Fibroblast of skin of left biceps (primary cell): ENCODE measurements at places on chromosomes 1 and 21.

DNA sequence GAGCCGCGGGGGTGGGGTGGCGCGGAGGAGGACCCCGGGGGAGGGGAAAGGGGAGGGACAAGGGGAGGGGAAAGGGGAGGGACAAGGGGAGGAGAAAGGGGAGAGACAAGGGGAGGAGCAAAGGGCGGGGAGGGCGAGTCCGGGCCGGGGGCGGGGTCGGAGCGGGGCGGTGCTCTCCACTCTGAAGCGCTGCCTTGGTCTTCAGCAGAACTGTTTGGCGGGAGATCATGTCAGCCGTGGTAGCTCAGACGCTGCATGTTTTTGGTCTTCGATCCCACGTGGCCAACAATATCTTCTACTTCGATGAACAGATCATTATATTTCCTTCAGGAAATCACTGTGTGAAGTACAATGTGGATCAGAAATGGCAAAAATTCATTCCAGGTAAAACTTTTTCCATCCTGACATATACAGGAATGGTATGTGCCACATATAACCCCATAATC, 420 bp downstream of the CFAP57 start:
- peak; percentile 63 for DNase-seq

GRCh38 chr1:170548497-170548896, 16.5 kb downstream of the GORAB start:
- DNase-seq, result no peak

GRCh38 chr1:15737324-15738319, 1.6 kb downstream of the SLC25A34 start:
- no peak for DNase-seq

GRCh38 chr21:45026066-45026745, 48.2 kb upstream of the ADARB1 start:
- no peak for DNase-seq

DNA sequence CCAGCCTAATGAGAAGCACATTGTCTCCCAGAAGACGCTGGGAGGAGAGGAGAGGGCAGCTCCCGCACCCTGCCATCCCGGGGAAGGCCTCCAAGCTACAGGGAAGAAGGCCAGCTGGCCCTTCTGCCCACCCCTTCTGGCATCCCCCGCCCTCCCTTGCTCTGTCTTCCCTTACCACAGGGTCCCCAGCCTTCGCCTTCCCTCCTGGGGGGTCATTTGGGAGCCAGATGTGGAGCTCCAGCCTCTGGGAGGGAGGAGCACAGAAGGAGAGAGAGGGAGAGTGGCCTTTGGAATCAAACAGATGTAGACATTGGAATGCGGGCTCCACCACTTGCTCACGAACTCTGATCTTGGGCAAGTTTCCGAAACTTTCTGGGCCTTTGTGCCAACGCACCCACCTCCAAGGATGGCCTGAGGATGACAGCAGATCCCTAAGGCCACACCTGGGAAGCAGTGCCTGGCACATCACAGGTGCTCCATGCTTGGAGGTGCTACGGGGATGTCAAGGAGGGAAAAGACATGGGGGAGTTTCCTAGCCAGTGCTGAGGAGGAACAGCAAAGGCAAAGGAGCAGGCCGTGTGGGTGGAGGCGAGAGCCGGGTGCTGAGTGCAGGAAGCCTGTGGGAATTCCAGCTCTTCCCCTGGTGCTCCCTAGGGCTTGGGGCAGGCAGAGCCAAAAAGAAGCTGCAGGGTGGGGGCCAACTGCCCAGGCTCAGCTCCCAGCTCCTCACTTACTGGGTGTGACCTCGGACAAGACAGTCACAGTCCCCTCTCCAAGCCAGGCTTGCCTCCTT, 23.1 kb upstream of the RSPO1 start:
- DNase-seq, result no peak

GRCh38 chr1:234934611-234935033, 194.0 kb downstream of the TOMM20 start:
- DNase-seq, result no peak
